ENCODE measurements at places on chromosomes 5 and 9.

GRCh38 chr5:79878136-79878679 is 112.9 kb downstream of the MTX3 start:
- no peak for DNase-seq

DNA sequence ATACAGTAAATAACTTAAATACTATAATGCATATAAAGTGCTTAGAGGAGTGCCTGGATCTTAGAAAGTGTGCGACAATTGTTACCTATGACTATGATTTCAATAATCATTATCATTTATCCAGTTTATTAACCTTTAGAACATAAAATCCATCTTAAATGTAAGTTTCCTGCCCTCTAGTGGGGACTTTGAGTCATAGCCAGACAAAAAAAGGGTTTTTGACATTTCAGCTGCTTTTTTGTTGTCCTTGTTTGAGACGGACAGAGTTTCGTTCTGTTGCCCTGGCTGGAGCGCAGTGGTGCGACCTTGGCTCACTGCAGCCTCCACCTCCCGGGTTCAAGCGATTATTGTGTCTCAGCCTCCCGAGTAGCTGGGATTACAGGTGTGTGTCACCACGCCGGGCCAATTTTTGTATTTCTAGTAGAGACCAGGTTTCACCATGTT is 9.7 kb upstream of the C9orf152 start:
- no peak for DNase-seq

GRCh38 chr5:52655163-52655562 is 132.6 kb upstream of the ITGA1 start:
- no peak for DNase-seq

- no peak for DNase-seq
These were observed at the start of gene SLIT3 for GRCh38 chr5:169300468-169301385. SLIT3 (minus strand) TSS chr5:169301139; CDS start chr5:169300709, 430 bp downstream.

DNA sequence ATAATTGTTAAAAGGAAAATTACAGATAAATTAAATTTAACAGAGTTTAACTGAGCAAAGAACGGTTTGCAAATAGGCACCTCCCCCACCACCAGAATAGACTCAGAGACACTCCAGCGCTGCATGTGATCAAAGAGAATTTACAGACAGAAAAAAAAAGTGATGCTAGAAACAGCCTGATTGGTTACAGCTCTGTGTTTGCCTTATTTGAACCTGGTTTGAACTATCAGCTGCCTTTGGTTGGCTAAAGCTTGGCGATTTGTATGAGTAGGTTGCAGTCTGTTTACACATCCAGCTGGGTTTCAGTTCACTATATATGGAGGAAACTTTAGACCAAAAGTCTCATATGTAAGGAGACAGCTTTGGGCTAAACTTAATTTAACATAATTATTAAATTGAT is 249.1 kb downstream of the ENC1 start:
- DNase-seq, result no peak
